ENCODE measurements at places on chromosomes 13 and 19. TPM values are rescaled to one million over a fixed set of nuclear protein-coding genes. Genes with fewer than 3 reads are reported as not detected.

DNA sequence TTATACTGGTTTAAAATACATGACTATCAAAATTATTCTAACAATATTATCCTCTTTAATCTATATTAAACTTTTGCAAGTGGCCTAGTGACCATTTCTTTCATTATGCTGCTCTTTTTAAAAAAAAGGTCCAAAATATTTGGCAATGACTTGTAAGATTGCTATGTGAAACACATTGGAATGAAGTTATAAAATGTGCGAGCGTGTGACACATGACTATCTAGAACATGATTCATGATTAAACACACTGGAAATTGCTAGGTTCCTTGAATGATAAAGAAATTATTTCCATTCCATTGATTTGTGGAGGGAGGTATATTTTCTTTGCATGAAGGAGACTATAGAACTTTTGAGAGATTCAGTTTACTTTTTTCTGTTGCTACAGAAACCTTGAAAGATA, 739.1 kb downstream of the DIAPH3 start:
- no peak for DNase-seq

- peak; percentile 63 for DNase-seq
Measured at GRCh38 chr19:14434543-14435319, 1.6 kb downstream of the PKN1 start.

DNA sequence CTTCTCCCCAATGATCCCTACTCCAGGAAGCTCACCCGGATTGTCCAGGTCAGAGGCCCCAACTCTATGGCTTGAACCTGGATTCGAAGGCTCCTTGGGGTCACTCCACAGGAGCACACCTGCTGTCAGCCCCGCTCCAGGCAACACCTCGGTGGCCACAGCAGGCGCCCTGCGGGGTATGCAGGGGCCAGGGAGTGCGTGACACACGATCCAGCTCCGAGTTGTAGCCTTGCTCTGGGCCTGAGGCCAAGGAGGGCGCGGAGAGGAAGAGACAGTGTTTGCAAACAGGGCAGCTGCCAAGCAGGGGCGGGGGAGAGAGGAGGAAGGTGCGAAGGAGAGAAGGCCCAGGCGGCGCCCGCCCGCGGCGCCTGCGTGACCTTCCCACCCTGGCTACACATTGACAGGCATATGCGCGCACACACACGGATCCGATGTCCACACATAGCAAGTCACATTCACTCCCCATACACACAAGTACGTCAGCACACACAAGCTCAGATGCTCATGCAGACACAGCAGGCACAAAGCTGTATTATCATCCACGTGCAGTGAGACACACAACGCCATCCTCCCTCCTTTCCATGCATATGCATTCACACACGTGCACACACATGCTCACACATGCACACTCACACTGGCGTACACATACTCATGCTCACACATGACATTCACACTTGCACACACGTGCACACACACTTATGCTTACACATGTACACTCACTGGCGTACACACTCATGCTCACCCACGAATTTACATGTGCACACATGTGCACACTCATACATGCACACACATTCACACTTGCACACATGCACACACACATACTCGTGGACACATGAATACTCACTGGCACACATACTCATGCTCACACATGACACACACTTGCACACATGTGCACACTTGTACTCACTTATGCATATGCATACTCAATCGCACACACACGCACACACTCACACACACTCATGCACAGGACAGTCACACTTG, 10.4 kb downstream of the SBK2 start:
- no peak for DNase-seq

- no peak for DNase-seq
Measured at GRCh38 chr13:78521091-78521490, 82.3 kb downstream of the POU4F1 start.

GRCh38 chr13:93660391-93661063, 433.9 kb downstream of the GPC6 start:
- DNase-seq: no peak

DNA sequence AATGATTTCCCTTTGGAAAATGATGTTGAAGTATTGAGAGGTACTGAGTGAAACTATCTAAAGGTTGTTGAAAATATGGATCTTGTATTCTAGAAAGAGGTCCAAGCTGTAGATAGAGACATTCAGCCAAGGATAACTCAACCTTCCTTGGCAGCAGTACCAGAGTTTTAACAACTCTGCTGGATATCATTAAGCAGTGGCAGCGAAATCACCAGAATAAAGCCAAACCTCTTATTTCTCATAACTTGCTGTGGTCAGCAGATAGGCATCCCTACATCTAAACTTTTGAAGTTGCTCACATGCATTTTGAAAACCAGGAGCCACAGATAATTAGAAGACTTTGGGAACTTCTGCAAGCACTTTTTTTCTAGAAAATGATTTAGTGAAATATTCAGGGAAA, 559.8 kb downstream of the IRS2 start:
- DNase-seq: no peak

DNA sequence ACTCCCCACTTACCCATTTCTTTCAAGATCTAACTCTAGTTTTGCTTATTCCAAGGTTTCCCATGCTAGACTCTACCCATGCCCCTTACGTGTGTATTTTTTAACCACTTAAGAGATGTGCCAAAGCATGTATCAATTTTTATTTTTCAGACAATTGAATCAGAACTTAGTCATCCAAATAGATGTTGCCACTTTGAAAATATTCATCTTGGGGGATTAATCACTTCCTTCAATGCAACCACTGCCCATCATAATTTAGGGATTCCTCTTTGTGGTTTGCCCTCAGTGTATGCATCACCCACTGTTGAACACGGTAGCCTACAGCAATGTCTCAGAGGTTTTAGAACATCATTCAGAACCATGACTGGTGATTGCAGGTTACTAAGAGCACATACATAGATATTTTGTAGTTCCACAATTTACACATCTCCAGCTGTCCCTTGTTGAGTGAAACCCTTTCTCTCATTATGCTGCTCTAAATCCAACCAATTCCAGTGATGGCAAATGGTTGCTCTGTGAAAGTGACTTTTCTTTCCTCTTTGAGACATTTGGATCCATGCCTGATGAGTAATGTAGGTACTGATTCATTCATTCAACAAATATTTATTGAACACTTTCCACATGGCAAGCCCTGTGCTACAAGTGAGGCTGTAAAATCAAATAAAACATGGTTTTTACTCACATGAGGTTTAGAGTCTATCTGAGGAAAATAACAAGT, 60.6 kb upstream of the SERP2 start:
- DNase-seq: peak; percentile 98

GRCh38 chr19:13010992-13011652, 15.8 kb downstream of the NFIX start:
- no peak for DNase-seq

- DNase-seq: no peak
Measured at GRCh38 chr13:39306639-39307589, 268.7 kb downstream of the NHLRC3 start.

DNA sequence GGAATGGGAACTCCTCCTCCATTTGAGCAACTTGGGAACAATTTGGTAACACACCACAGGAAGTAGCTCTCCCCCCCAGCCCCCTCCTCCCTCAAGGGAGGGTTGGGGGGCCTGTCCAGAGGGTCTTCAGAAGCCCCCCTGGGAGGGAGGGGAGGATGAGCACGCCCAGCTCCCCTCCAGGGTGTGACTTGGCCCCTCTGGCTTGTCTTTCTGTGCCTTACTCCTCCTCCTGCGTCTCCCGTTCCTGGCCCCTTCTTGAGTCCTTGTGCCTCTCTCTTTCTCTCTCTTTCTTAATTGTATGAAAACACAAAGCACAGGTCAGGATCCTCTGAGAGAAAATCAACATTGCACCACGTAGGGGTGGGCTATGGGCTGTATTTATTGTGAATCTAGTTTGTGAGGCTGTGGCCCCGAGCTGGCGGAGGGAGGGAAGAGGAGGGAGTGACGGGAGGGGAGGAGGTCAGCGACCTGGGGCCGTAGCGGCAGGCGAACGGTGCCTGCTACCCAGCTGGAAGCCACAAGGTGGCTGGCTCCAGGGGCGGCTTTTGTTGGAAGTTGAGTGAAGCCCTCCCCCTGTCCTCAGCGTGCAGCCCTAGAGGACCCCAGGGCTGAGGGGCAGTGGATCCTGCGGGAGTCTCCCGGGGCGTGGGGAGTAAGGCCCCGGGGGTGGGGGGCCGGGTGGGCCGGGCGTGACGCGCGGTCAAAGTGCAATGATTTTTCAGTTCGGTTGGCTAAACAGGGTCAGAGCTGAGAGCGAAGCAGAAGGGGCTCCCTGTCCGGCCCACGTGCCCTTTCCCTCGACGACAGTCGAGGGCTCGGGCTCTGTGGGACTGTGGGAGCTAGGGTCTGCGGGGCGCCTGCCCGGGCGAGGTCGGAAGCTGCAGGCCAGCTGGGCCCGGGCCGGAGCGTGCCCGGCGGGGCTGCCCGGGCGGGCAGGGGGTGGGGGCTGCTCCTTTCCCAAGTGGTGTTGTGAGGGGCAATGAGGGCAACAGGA, 6.4 kb downstream of the LYL1 start:
- DNase-seq: no peak

DNA sequence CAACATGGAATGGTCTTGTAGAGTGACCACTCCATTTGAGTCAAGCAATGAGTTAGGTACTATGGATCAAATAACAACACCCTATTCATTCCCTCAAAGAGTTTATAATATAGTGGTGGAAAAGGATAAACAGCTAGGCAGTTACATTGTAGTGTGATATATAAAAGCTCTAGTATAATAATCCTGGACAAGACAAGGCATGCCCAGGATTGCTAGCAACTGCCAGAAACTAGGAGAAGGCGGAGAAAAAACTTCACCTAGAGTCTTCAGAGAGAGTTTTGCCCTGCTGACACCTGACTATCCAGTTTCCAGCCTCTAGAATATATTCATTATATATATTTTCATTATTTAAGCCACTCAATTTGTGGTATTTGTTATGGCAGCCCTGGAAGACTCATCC, 530.6 kb downstream of the KLF12 start:
- peak; percentile 69 for DNase-seq

- DNase-seq: no peak
Measured at GRCh38 chr13:66207610-66208009, 1022.5 kb downstream of the PCDH9 start.

- DNase-seq: no peak
Measured at GRCh38 chr13:29704648-29705047, 109.2 kb upstream of the SLC7A1 start.

GRCh38 chr19:38033658-38034491, 126.9 kb downstream of the SIPA1L3 start:
- no peak for DNase-seq

DNA sequence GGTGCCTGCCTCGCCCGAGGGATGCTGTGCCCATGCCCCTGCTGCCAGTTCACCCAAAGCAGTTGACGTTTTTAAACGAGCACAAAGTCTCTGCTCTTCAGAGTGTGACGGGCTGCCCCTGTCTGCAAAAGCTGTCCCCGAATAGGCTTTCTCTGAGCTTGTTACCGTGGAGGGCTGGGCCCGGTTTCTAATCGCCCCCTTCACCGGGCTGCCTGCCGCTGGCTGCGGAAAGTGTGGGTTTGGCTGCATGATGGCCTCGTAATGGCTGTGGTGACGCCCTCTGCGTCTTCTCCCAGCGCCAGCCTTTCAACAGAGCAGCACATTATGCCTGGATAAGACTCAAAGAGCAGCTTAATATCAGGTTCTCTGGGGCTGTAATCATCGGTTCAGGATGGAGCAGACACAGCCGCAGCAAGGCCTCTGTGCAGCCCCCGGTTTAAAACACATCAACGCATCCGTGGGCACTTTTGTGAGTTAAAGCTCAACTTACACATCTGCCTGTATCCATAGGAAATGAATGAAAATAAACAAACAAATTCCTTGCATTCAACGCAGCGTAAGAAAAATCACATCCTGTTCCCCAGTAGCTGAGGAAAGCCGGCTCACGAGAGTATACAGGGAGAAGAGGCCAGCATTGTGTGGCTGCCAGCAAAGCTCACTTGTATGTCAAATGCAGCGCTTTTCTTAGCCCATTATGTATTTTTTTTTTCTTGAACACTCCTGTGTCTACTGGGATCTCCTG, 166.4 kb upstream of the SOX1 start:
- DNase-seq: no peak

GRCh38 chr13:39809466-39809865, 154.0 kb downstream of the COG6 start:
- no peak for DNase-seq

DNA sequence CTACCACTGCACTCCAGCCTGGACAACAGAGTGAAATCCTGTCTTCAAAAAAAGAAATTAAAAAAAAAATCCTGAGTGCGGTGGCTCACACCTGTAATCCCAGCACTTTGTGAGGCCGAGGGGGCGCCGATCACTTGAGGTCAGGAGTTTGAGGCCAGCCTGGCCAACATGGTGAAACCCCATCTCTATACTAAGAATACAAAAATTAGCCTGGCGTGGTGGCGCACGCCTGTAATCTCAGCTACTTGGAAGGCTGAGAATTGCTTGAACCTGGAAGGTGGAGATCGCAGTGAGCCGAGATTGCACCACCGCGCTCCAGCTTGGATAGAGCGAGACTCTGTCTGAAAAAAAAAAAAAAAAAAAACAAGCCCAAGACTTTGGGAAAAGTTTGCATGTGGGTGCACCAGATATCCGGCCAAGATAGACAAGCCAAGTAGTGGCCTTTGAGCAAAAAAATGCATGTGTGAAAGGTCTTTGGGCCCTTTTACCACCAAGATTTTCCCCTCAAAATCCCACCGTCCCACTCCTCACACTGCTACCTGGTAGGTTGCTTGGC, 5.7 kb downstream of the DNAJB1 start:
- no peak for DNase-seq

DNA sequence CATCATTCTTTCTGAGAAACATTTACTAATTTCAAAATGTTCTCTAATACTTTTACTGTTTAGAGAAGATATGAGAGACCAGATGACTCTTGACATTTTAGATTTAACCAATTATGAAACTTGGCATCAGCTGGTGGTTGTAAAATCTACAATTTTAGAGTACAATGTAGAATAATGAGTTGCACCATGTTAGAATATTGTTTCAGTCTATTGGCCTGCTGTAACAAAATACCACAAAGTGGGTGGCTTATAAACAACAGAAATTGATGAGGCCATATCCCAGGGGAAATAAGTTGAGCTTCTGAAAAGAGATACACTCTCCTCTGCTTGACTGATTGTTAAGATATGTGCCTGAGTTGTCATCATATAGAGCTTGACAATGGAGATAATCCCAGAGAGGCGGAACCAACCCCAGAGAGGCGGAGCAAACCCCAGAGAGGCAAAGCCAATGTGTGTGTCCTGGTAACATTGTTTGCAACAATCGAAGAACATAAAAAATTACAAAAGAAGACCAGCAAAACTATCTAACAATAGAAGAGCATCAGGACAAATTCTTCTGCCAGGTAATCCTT, 373.0 kb upstream of the SLITRK1 start:
- no peak for DNase-seq

GRCh38 chr13:75256922-75257321, 225.0 kb downstream of the TBC1D4 start:
- DNase-seq: peak; percentile 77

GRCh38 chr19:50801107-50801506, 10.9 kb downstream of the ACP4 start:
- DNase-seq: no peak

GRCh38 chr13:94710881-94711560, 1.3 kb downstream of the SOX21 start:
- DNase-seq: no peak

C19orf81 gene
- 1.1 TPM for total RNA-seq

DAND5 gene
- total RNA-seq: not detected

THSD1 gene
- total RNA-seq: 44.5 TPM

ERICH4 gene
- not detected for total RNA-seq

CLPTM1 gene
- total RNA-seq: 36.5 TPM

ZSCAN5C gene
- total RNA-seq: not detected

ZNF829 gene
- 5.1 TPM for total RNA-seq

ODAD3 gene
- 0.29 TPM for total RNA-seq

SUGP2 gene
- total RNA-seq: 55.4 TPM

CLEC17A gene
- total RNA-seq: not detected

SPC24 gene
- total RNA-seq: 2.2 TPM

ZIM2 gene
- not detected for total RNA-seq

U2AF2 gene
- total RNA-seq: 219 TPM

TPP2 gene
- total RNA-seq: 46.5 TPM
